ENCODE measurements at places on chromosomes 12 and 14.
A peak's percentile ranks its signal among the peaks of the same experiment; 100 is the strongest.

GRCh38 chr12:68856510-68856909 is 48.5 kb downstream of the MDM2 start:
- H3K27me3 ChIP-seq = no peaks in the 10 kb centered on the region
- H3K4me3 ChIP-seq = no peak overlapping the region
- H3K4me1 ChIP-seq = no peaks in the 10 kb centered on the region
- H3K27ac ChIP-seq = no peak overlapping the region

- no peak overlapping the region for H3K4me3 ChIP-seq
- H3K27me3 ChIP-seq = no peaks in the 10 kb centered on the region
- no peaks in the 10 kb centered on the region for H3K36me3 ChIP-seq
- H3K4me1 ChIP-seq = no peaks in the 10 kb centered on the region
- DNase-seq = no peak
Observed at GRCh38 chr14:71554323-71554722, 377.9 kb upstream of the RGS6 start.

- no peaks in the 10 kb centered on the region for H3K27me3 ChIP-seq
- peak overlapping the region; percentile 84 for H3K4me3 ChIP-seq
- peaks cover 49% of the 10 kb centered on the region for H3K4me1 ChIP-seq
Observed at GRCh38 chr12:12722435-12723148, 5.4 kb downstream of the CDKN1B start.

GRCh38 chr12:98123021-98123461 is 392.3 kb upstream of the TMPO start:
- DNase-seq = no peak
- H3K4me3 ChIP-seq = no peak overlapping the region
- H3K36me3 ChIP-seq = no peaks in the 10 kb centered on the region
- H3K4me1 ChIP-seq = peaks cover 23% of the 10 kb centered on the region

DNA sequence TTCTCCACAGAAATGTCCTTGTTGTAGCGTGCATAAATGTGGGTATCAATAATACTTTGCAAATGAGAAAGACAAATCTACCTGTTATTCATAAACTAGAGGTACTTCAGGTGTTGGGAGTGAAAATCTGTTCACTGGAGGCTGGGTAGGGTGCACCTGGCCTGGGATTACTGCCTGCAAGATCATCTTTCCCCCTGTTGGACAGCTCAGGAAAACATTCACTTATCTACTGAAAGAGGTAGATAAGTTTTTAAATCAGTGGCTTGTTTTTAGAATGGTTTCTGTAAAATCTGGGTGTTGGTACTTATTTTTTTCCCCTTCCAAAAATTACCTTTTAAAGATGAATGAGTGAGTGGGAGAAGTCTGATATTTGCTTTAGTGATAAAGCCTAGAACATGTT is 95.6 kb downstream of the DIP2B start:
- no peak for DNase-seq
- H3K27ac ChIP-seq = peak overlapping the region; percentile 33
- peaks cover 28% of the 10 kb centered on the region for H3K4me1 ChIP-seq
- no peaks in the 10 kb centered on the region for H3K36me3 ChIP-seq
- no peak overlapping the region for H3K4me3 ChIP-seq

DNA sequence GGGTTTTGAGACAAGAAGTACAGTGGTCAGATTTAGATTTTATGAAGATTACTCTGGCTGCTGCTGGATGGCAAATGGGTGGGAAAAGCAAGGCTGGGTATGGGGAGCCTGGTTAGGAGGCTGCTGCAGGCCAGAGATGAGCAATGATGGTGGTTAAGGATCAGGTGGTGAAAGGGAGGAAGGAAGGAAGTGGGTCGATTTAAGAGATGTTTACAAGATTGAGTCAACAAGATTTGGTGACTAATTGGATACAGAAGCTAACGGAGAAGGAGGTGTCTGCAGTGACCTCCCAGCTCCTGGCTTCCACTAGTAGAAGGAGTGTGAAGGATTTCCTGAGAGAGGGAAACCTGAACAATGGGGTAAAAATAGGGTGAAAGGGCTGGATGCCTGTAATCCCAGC is 18.7 kb downstream of the NOS1 start:
- H3K4me1 ChIP-seq = no peaks in the 10 kb centered on the region
- H3K27me3 ChIP-seq = no peaks in the 10 kb centered on the region
- no peak for DNase-seq
- H3K27ac ChIP-seq = no peak overlapping the region
- H3K36me3 ChIP-seq = no peaks in the 10 kb centered on the region

- no peaks in the 10 kb centered on the region for H3K27me3 ChIP-seq
- H3K36me3 ChIP-seq = no peaks in the 10 kb centered on the region
- DNase-seq = no peak
- no peak overlapping the region for H3K27ac ChIP-seq
- H3K4me1 ChIP-seq = no peaks in the 10 kb centered on the region
Observed at GRCh38 chr14:77520555-77520954, 21.9 kb upstream of the ISM2 start.

Data from tibial nerve (tissue), 4 donors.